ENCODE measurements at places on chromosomes 11 and 22.

GRCh38 chr22:43720716-43721115, 91.4 kb downstream of the EFCAB6 start:
- no peak for DNase-seq

- no peak for DNase-seq
Observed at GRCh38 chr22:26259510-26259909, 90.2 kb downstream of the SEZ6L start.

DNA sequence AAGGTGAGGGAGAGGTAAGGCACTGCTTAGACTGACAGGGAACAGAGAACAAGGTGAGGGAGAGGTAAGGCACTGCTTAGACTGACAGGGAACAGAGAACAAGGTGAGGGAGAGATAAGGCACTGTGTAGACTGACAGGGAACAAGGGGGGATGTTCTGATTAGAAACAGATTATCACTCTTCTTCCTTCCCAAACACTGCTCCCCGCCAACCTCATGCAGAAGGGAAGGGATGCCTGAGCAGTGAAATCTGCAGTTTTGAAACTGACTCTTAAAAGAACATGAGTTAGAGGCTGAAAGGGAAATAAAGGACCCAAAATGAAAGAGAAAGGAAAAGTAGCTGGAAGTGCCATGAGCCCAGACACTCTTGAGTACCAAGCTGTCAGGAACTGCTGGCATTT, 29.8 kb downstream of the NEFH start:
- no peak for DNase-seq

DNA sequence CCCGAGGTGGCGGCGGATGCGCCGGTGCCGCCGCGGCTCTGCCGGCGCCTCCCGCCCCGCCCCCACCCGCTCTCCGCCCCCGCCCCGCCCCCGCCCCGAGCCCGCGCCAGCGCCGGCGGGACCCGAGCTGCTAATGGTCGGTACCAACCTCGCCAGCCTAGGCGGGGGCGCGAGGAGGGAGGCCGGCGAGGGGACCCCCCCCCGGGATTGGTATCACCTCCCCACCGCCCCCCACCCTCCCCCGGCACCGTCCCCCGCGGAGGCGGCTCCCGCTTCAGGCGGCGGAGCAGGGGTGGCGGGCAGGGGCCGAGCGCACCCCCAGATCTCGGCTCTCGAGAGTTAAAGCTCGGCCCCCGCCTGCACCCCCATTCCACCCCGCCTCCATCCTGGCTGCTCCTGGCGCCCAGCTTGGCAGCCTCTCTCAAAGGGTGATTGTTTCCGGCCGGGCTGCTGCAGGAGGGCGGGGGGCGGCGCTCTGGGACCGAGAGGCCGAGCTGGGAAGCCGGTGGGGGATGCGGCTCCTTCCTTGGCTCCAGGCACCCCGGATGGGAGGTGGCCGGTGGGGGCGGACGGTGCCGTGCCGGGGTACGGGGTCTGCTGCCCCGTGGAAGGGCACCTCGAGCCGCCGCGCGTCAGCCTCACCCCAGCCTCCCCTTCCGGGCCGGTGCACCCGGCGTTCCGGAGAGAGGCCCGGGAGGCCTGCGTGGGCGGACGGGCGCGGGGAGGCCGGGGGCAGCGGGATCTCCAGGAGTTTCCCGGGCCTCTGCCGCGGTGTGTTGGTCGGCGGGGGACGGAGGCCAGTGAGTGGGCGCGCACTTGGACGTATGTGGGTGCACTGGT, at the start of gene B3GAT1:
Gene B3GAT1, minus strand, starts transcription at position 40 of the 840 bp plus-strand sequence. CDS start 24,583 bp downstream, outside the sequence.
- DNase-seq, result no peak

DNA sequence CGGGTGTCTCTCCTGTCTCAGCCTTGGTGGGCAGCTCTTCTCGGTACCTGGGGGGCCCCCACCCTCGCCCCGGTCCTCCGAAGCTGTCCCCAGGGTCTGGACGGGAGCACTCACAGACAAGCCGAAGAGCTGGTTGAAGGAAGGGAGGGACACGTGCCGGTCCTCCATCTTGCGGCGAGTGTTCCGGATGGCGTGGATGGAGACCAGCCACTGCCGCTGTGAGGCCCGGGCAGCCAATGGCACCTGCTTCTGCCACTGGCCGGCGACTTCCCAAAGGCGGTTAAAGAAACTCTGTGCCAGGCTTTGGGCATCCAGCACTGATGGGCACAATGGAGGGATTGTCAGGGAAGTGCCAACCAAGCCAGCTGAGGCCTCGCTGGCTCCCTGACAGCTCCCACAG, 18.7 kb downstream of the PPM1F start:
- no peak for DNase-seq

- no peak for DNase-seq
Observed at GRCh38 chr11:121099885-121100284, 1.2 kb upstream of the TECTA start.

Measured in stimulated activated CD4-positive, alpha-beta T cell treated with anti-CD3 and anti-CD28 coated beads, TNF-alpha, amount 100 ng/mL, for 24 hours (primary cell).